ENCODE measurements at places on chromosomes 1 and 21.

DNA sequence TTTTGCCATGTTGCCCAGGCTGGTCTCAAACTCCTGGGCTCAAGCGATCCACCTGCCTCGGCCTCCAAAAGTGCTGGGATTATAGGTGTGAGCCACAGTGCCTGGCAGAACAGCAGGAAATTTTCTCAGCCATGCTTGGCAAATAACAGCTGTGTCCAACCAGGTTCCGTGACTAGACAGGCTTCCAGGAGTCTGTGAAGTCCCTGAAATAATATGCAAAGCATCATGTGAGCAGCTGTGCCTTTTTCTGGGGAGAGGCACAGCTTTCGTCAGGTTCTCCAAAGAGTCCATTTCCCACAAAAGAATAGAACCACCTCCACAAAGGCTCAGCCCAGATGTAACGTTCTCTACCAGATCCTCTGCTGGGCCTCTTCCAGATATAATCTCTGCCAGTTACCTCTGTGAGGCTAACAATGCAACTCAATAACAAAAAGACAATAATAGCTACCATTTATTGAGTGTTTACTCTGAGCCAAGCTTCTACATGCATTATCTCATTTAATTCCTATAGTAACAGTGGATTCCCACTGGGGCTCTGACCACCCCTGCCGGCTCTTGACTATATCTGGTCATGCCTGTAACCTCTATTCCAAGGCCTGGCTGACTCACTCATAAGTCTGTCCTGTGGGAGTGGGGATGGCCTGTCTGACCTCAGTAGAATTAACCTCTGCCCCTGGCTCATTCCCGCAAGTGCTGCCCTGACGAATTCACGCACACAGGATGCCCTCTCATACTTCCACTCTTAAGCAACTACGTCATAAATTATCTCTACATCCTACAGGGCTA is 4.0 kb upstream of the NKAIN1 start:
- no peak for DNase-seq

DNA sequence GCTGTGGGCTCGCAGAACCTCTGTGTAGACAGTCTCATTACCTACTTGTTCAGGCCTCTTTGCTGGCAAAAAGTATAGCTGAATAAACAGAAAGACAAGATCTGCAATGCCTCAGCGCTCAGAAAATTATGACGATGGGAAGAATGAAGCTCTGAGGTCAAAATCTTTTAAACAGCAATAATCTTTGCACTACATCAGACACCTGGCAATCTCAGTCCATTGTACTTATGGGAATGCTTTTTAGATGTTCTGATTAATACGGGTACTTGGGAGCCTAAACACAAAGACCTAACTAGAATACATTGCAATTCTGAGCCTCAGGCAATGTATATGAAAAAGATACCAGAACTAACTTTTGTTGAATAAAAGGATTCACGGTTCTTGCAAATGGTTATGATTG is 410.7 kb downstream of the SMYD3 start:
- no peak for DNase-seq

GRCh38 chr1:83802460-83803152 is 196.3 kb downstream of the TTLL7 start:
- no peak for DNase-seq

- no peak for DNase-seq
Observed at GRCh38 chr21:19523746-19524145, 1120.2 kb upstream of the TMPRSS15 start.

GRCh38 chr1:11653861-11654136 is 430 bp downstream of the FBXO2 start:
- DNase-seq = no peak

Measured in CD4-positive, alpha-beta T cell treated with Interleukin-15 for 4 hours (primary cell).